Endothelial cell of umbilical vein (primary cell): ENCODE measurements at places on chromosomes 12 and 14. TPM values are rescaled to one million over a fixed set of nuclear protein-coding genes. Genes with fewer than 3 reads are reported as not detected.

- no peak for DNase-seq
Observed at GRCh38 chr14:101601606-101602465, 40.5 kb downstream of the DIO3 start.

DNA sequence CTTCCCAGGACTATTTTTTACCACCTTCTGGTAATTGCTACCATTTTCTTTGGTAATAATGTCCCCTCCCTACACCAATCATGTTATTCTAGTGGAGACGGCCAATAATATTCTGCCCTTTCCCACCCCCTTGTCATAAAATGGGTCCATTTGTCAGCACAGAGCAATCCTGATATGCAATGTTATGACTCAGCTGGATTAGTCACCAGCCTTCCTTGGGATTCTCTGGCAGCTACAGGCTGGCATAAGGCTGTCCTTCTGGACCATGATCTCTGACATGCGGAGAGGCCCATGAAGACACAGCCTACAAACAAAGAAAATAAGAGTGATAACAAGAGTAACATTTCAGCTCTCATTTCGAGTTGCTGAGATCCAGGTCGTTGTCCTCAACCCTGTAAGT, 222.0 kb upstream of the CPNE8 start:
- DNase-seq = peak; percentile 92

The MYF5 gene
- not detected in 2 replicates for total RNA-seq

The POMT2 gene
- total RNA-seq = 43.2 and 48.2 TPM in 2 replicates

The SLC7A7 gene
- 18.5 and 22.5 TPM in 2 replicates for total RNA-seq
